Activated naive CD4-positive, alpha-beta T cell (primary cell): ENCODE measurements at places on chromosomes 13 and 19.

GRCh38 chr13:32125751-32126150, 94.2 kb downstream of the FRY start:
- no peak for DNase-seq

DNA sequence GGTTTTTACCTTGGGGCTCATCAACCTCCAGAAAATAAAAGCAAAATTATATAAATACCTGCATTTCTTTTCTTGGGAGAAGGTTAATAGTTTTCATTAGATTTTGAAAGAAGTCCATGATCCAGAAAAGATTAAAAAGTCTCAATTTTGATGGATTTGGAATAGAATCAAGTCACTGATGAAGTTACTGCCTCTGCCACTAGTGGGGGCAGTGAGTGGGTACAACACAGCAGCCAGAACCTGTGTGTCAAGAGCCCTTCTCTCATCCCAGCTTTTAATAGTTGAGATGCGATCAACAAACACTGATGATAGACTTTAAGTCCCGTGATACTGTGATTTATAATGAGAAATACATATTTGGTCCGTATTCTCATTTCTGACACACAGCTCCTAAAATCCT, 686.7 kb downstream of the DIAPH3 start:
- DNase-seq = no peak

GRCh38 chr13:95185311-95185710, 115.9 kb downstream of the ABCC4 start:
- DNase-seq = no peak

DNA sequence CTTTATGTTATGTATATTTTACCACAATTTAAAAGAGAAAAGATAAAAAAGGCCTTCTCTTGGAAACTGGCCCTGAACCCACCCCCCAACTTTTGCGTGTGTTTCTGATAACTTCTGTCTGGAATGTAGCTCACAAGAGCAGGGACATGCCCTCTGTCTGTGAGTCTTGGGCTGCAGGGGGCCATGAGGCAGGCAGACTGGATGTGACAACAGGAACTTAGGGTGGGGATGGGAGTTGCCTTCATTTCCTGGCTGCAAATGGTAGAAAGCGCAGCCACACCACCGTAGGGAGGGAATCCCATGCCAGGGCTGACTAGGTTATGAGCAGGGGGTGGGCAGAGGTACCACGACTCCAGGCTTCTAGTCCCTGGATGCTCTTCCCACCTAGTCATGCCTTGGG, 21.9 kb downstream of the CILP2 start:
- no peak for DNase-seq

DNA sequence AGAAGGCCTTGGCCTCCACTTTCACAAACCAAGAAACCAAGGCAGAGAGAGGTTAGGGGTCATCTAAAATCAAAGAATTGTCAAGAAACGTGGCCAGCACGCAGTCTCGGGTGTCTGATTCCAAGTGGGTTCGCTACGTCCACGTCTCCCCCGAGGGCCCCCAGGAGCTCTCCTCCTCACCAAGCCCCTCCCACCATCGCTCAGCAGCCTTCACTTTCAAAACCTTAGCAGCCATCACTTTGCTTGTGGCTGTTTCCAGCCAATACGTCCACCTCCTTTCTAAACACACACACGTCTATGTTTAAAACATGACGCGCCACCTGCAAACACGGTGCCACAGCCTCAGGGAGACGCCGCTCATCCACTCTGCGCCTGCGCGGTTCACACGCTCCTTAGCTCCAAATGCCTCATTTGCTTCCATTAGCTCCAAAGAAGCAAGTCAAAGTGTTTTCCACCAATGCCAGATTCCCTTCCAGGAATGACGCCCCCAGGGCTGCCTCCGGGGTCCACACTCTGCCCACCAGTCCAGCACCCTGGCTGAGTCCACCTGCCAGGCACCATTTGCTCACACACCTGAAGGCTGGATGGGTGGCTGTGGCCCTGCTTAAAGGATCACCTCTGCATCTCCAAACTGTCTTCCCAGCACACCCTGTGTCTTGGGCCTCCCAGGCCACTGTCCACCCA, 5.5 kb downstream of the RASA3 start:
- DNase-seq = no peak

DNA sequence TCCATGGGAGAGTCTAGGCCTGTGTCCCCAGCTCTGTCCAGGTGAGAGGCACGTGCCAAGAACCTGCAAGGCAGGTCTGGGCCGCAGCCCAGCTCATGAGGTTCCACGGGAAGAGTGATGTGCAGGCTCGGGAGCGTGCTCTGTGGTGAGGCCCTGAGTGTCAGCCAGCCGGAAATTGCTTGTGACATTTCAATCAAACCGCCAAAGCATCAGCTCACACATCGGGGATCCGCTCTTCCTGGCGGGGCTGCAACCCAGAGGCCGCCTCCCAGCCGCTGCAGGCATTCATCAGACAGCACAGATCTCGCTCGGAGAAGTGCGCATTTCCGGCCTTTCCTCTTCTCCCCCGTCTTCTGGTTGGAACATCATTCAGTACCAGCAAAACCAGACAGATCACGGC, 109.3 kb downstream of the KDM4B start:
- no peak for DNase-seq

GRCh38 chr19:51016798-51017683, 2.5 kb downstream of the KLK10 start:
- peak; percentile 19 for DNase-seq

DNA sequence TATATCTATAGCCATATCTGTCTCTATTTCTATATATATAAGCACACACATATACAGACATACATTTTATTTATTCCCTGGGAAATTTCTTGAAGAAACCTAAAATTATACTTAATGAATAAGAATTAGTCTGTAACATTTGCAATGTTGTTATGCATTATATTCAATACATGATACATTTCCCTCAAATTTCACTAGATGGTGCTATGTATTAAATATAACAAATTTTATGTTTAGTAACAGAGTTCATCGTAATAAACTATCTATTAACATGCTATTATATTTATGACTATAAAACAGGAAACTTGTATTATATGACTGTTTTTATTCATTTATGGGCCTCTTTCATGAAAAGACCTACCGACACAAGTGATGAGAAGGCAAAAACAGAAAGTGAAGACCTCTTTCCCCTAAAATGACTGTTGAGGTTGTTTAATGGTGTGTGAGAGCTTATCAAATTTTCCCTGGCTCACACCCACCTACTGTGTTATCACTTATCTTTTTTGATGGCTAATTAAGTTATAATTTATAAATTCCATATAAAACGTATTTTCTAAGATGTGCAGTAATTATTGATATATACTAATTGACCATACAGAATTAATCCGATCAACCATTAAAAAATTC, 881.9 kb downstream of the SLITRK6 start:
- DNase-seq = no peak

DNA sequence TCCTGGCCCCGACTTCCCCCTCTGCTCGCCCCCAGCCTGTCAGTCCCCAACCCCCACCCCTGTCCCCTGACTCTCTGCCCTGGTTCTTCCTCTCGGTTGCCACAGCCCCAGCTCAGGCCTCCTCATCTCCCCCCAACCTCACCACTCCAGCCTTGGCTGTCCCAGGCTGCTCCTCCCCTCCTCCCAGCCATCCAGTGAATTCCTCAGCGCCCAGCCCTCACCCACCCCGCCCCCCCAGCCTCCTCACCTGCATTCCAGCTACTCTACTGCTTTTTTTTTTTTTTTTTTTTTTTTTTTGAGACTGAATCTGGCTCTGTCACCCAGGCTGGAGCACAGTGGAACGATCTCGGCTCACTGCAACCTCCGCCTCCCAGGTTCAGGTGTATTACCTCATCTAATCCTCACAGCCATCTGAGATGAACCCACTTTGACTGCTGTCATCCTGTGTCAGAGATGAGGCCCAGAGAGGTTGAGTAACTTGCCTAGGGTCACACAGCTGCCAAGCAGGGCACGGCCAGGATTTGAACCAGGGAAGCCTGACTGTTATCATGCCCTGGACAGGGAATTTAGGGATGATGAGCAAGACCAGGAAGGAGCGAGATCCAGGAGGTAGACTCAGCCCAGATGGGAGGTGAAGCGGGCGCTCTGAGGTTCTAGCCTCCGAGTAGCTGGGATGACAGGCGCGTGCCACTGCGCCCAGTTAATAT, 2.6 kb downstream of the SULT2B1 start:
- DNase-seq = no peak

DNA sequence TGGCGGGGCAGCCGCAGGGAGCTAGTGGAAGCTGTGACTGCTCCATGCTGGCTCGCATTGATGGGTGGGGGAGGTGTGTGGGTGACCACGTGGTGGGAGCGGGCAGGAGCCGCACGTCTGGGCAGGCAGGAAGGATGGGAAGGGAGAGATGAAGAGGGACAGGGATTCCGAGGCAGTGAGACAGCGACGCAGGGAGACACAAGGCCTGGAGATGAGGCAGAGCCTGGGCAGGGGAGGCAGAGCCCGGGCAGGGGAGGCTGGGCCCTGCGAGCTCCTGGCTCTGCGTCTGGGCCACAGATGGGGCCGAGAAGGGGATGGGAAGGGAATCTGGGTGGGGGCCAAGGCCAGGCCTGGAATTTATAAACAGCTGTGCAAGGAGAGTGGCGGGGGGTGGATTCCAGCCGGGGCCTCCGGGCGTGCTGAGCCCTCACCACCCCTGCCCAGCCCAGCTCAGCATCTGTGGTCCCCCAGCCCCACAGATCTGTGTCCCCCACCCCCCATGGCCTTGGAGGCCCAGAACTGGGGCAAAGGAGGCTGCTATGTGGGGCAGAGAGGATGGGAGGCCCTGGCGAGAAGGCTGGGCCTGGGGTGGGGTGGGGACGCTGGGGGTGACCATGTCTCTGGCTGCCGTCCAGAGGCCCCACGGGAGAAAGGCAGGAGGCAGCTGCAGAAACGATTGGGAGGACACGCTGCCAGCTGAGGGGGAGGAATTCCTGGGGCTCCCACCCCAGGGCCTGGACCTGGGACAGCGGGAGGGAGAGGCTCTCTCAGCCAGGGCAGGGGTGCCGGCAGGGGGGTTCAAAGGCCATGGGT, 6.0 kb downstream of the EHD2 start:
- no peak for DNase-seq

DNA sequence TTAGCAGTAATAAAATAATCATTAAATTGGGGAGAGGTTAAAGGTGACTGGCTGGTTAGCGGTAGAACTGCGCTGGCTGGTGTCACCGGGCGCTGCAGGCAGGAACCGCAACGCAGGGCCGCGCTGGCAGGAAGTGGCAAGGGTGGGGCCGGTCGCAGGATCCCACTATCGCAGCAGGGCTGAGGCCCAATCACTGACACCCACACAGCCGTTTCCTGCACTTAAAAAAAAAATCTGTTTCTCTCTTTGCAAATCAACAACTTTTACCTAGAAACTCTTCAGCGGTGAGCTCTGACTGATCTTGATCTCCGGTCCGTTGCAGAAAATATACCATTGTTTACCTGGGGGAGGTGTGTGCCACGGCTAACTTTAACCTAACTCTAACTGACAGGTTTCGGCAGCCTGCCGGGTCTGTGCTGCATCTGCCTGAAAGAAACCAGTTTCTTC, 46.9 kb downstream of the KLF2 start:
- DNase-seq = peak; percentile 88

DNA sequence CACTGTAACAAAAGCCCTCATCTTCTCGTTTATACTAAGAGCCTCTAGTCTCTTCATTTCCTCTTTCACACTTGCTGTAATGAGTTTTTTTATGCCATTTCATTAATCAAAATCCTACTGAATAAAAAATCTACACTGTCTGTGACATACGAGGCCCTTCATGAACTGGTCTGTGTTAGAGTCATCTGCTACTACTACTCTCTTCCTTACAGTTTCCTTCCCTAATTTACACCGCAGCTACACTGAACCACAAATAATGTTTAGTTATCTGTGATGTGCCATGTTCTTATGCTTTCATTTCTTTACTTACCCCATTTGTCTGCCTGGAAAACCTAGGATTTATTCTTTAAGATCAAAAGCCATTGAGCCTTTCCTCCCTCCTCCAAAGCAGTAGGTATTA, 16.0 kb downstream of the UFM1 start:
- no peak for DNase-seq

DNA sequence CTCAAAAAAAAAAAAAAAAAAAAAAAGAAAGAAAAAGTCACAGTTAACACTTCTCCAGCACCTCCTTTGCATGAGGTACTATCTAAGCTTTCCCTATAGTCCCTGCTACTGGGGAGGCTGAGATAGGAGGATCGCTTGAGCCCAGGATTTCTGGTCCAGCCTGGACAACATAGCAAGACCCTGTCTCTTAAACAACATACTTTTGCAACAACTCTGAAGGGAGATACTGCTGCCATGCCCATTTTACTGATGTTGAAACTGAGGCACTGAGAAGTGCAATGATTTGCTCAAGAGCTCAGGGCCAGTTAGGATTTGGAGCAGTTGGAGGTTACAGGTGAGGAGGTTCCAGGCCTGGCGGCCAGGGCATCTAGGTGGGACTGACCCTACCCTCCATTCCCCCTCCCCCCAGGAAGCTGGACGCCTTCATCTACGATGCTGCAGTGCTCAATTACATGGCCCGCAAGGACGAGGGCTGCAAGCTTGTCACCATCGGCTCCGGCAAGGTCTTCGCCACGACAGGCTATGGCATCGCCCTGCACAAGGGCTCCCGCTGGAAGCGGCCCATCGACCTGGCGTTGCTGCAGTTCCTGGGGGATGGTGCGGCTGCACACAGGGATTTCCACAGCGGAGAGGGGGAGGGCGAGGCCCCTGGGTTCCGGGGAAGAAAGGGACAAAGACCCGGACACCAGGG, 4.3 kb upstream of the GRWD1 start:
- DNase-seq = no peak

DNA sequence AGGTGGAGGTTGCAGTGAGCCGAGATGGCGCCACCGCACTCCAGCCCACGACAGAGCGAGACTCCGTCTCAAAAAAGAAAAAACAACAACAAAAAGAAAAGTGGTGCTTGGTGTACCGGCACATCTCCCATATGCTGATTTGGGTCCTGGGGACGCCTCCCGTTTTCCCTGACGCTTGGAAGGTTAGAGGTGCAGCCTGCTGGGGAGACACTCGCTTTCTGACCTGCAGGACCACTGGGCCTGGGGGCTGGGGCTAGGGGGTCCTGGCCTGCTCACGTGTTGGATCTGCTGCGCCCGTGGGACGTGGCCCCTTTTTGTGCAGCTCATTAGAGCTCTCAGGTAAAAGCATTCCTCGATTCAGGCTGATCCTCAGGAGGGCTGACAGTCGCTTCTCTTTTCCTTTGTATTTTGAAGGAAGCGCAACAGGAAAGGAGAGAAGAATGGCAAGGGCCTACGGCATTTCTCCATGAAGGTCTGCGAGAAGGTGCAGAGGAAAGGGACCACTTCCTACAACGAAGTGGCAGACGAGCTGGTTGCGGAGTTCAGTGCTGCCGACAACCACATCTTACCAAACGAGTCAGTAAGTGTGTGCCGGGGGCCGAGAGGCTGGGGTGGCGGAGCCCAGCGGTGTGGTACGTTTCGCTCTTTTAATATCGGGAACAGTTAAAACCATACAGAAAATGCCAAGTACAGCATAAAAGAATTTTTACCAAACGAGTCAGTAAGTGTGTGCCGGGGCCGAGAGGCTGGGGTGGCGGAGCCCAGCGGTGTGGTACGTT, 25.1 kb downstream of the ATP4B start:
- no peak for DNase-seq
